AG04450 (cell line): ENCODE measurements at places on chromosomes 16 and 17.

DNA sequence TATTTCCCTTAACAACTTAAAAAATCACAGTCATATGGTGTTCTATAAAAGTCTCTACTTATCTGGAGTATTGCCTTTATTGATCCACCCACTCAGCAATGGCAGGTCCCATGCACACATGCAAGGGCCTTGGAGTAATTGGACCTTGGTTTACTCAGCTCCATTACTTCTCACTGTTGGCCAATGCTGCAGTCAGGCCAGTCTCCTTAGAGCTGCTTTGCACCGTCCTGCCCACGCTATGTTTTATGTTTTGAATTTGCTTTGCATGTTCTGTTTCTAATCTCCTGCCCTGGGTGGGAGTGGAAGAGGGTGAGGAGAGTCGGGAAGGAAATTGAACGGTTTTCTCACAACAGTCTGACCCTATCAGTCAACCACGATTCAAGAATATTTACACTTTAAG is 23.6 kb downstream of the ARHGAP44 start:
- DNase-seq = no peak

GRCh38 chr17:82170412-82170961 is 42.2 kb downstream of the CCDC57 start:
- no peak for DNase-seq

DNA sequence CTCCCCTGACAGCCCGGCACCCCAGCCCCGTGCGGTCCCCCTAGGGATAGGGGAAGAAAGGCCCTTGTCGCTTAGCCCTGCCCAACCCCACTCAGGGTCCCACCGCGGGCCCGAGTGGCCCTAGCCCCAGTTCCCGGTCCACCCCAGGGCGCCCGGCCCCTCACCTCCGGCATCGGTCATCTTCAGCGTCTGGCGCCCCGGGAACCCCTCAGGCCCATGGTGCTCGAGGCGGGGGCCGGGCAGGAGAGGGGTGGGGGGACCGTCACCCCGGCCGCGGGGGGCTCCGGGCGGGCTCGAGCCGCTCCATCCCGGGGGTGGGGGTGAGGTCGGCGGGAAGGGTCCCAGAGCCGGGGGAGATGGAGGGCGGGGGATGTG is 620 bp downstream of the SAMD14 start:
- no peak for DNase-seq

- no peak for DNase-seq
Measured at GRCh38 chr16:47928008-47928407, 227.8 kb downstream of the ABCC12 start.

DNA sequence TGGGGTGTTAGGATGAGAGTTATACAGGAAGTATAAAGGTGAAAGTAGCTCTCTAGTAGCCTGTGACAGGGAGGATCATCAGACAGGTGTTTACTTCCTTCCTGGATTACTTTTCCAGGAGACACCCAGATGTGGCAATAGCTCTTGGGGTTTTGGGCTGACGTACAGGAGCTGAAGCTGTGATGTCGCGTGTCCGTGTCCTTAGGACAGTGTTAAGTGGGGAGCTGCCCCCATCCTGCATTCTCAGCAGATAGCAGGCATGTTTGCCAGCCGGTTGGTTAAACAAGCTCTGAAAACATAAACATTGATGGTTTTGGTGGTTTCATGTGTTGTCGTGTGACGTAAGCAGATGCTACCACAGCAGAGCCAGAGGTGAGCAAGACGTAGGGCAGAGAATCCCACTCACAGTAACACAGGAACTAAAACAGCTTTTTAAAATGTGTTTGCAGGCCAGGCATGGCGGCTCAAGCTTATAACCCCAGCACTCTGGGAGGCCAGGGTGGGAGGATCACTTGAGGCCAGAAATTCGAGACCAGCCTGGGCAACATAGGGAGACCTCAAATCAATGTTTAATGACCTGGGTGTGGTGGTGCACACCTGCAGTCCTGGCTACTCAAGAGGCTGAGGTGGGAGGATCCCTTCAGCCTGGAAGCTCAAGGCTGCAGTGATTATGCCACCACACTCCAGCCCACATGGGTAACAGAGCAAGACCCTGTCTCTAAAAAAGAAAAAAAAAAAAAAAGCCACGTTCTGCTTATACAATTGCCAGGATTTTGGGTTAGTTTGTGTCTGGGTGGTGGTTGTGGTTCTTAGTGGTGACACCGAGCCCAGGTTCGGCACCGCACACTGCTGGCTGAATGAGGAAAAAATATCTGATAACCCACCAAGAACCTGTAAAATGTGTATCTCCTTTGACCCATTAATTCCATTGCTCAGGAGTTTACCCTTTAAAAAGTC is 18.2 kb upstream of the IL17C start:
- peak; percentile 89 for DNase-seq

- DNase-seq = no peak
Measured at GRCh38 chr16:15857724-15858560, 1.1 kb upstream of the MYH11 start.

DNA sequence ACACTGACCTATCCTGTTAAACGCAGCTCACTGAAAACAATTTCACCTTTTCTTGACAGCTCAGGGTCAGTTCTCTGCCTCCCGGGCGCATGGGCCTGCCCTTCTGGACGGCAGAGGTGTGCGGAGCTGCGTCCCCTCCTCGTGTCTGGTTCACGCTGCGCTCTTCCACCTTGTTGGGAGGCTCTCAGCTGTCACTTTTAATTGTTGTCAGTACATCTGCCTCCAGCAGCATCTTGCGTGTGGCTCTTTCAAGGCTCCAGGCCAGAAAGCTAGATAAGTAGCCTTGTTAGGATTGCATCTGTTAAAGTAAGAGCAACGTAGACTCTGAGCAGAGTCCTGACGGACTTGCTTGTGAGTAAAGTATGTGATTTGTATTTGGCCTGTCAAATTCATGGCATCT is 59.4 kb downstream of the MGAT5B start:
- no peak for DNase-seq

DNA sequence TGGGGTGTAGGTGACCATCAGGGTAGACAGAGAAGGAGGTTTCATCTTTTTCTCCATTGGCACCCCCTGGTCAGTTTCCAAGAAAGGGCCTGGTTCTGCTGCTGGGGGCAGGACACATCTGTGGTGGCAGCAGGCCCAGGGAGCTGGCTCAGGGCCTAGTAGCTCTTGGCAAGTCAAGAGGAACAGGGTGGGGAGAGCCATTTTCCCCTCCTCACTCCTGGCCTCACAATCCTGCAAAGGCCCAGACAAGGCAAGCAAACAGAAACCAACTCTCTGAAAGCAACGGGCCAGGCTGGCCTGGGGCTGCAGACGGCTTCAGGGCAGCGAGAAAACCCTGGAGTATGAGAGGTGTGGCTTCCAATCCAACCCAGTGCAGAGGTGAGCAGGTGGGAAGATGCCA is 192.9 kb upstream of the DYNLRB2 start:
- no peak for DNase-seq

GRCh38 chr16:54118846-54119245 is 167.7 kb downstream of the IRX3 start:
- no peak for DNase-seq

DNA sequence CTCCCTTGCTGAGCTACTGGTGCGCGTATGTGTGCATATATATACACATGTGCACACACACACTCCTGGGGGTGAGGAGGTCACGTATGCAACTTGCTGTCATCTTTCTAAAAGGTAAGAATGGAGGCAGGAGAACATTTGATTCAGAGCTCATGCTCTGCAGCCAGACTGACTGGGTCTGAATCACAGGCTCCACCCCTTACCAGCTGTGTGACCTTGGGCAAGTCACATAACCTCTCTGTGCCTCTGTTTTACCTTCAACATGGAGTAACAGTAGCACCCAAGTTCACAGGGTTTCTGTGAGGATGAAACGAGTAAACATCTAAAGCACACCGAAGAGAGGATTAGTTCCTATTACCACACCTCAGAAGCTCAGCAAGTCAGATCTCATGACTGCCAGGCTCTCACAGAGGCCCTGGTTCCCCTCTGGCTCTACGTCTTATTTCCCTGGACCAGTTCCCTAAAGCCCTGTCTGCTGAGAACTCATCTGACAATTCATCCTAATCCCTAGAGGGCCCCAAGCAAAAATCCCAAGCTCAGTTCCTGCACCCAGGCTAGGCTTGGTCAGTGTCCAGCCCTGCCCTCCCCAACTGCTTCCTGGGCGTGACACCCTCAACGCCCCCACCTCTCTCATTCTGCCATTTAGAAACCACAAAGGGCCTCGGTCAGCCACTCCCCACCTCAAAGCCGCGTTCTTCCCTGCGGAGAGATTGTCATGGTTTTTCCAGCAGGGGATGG is 28.7 kb downstream of the ABR start:
- no peak for DNase-seq

DNA sequence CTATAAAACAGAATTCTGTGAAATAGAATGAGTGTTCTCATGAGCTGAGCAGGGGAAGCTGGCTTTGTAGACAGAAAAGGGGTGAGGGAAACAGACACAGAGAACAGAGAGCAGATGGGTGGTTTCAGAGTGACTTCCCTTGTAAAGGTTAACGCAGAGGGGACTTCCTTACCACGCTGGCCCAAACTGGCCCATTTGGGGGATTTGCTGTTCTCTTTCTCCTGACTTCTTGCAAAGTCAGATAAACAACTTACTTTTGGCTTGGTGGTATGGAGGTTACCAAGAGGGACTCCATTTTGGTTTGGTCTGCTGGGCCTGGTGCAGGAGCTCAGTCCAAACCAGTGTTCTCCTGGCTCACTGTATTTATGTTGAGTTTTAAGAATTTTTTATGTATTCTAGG is 48.4 kb downstream of the SEC14L1 start:
- no peak for DNase-seq

GRCh38 chr17:57142925-57143324 is 57.9 kb downstream of the AKAP1 start:
- no peak for DNase-seq

DNA sequence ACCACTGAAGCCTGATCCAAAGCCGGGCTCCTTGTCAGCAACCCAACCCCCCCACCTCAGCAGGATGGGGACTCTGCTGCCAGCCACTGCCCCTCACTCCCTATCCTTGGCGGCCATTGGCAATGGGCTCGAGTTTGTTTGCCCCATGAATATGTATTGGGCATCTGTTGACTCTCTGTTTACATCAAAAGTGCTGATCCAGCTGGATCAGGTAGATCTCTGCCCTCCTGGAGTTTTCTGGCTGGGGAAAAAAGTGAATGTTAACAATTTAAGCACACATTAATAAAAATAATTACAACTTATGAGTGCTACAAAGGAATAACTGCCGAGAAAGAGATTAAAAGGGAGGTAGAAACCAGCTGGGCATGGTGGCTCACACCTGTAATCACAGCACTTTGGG is 62.5 kb downstream of the ATP2C2 start:
- no peak for DNase-seq

DNA sequence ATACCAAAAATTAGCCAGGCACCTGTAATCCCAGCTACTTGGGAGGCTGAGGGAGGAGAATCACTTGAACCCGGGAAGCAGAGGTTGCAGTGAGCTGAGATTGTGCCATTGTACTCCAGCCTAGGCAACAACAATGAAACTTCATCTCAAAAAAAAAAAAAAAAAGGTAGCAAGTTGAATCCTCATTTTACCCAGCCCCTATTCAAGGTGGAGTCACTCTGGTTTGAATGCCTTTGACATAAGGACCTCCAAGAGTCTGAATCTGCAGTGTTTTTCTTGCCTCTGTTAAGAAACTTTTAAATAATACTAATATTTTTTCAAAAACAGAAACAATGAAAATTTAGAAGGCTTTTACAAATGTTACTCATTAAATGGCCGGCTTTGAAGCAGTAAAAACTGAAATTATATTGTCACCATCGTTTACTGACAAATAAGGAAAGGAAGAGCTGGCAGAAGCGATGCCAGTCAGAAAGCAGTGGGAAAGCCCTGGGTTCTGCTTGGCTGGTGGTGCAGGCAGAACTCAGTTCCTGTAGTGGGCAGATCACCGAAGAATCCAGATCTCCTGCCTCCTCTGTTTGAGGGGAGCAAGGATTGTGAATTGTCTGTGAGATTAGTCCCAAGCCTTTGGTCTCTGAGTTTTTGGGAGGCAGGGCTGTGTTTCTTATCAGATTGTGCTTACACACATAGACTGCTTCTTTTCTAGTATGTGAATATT is 99.7 kb upstream of the HAS3 start:
- DNase-seq = no peak

DNA sequence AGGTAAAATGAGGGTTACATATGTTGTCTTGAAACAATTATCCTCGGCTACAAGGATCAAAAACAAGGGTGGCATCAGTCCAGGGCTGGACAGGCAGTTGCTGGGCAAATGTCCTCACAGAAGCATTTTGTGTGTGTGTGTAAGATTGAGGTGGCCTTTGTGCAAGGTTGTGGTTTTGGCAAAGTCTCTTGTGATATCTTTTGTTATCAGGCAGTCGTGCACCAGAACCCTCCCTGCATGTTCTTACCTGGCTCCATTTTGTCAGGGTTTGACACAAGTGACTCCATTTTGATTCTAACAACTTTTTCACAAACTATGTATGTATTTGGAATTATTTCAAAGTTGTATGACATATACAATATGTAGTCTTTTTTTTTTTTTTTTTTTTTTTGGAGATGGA is 20.0 kb downstream of the CHAD start:
- no peak for DNase-seq

- no peak for DNase-seq
Measured at GRCh38 chr16:24131294-24131693, 124.8 kb upstream of the CACNG3 start.

GRCh38 chr16:3734758-3735221 is 17.5 kb upstream of the TRAP1 start:
- no peak for DNase-seq

DNA sequence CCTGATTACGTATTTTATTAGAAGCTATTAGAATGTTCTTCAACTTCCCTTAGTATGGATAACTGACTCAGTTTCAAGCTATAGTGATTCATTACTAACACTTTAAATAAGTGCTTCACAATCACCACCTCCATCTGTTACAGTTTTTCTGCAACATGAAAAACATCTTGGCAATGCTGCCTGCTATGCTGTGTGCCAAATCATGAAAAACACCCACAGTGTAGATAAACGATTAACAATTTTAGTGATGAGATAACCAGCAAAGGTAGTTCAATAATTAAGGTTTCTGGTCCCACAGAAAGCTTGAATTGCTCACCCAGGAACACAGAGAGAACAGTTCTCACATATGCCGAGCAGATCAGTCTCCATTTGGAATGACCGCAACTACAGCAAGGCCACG is 51.4 kb upstream of the SLC25A19 start:
- no peak for DNase-seq

DNA sequence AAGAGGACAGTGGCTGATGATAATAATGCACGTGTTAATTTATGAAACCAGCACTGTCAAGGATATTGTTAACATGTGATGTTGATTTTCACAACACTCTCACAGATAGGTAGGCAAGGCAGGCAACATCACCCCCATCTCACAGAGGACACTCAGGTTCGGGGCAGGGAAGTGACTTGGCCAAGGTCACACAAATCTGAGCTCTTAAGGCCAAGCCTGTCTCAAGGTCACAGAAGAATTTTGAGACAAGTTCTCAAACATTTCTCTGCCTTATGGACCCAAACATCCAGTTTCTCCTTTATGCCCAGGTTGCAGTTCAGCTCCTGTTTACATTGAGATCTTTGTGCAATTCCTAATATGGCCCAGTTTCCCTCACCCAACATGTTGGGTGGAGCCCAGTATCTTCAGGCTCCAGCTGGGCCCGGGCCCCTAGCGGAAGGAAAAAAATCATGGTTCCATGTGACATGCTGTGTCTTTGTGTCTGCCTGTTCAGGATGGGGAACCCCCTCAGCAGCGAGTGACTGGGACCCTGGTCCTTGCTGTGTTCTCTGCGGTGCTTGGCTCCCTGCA is 1.3 kb downstream of the SLC2A4 start:
- no peak for DNase-seq
